ENCODE measurements at places on chromosomes 5 and 9.

DNA sequence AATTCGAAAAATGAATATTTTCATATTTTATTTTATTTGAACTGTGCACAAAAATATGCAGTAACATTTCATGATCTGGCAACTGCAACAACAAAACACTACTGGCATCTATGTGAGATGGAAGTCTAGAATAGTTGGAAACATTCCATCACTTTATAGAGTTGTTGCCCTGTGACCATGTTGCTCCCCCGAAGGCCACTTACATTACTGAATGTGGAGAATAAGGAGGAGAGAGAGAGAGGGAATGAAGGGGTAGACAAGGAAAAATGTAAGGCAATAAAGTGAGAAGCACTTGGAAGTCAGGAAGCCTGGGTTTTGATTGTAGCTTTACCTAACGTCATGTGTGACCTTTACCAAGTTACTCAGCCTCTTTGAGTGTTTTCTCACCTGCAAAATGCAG, 437.2 kb upstream of the EDIL3 start:
- DNase-seq: no peak

DNA sequence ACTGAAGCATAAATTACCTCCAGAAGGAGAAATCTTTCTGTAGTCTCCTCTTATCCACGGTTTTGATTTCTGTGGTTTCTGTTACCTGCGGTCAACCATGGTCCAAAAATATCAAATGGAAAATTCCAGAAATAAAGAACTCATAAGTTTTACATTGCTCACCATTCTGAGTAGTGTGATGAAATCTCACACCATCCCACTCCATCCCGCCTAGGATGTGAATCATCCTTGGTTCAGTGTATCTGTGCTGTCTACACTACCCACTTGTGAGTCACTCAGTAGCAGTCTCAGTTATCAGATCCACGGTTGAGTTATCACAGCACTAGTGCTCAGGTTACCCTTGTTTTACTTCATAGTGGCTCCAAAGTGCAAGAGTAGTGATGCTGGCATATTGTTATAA, 371.2 kb downstream of the NFIB start:
- no peak for DNase-seq

DNA sequence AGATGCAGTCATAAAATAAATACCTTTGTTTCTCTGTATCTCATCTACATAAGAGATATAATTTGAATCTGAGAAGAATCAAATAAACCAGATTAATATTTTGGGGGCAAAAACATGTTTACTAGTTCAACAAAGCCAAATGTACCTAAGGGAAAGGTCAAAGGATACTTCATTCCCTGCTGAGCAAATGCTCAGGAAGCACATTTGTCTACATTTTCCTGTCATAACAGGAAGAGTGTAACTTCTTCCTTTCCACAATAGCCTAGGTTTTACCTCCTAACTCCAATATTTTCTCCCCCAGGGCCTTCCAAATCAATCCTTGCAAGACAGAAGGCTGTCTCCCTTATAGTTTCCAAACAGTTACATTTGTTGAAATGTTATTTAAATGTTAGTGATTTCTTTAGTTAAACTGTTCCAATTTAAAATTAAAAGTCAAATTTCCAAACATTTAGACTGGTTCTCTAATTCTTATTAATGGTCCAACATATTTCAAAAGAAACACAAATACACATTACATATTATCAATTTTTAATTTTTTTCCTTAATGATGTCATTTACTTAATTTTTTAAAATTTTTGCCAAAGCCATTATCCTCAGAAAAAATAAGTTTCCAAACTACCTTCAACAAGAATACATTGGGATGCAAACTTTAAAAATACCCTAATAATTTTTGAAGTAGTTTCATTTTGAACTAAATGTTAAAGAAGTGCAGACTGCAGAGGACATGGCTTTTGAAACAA, 67.8 kb downstream of the MEF2C start:
- no peak for DNase-seq

DNA sequence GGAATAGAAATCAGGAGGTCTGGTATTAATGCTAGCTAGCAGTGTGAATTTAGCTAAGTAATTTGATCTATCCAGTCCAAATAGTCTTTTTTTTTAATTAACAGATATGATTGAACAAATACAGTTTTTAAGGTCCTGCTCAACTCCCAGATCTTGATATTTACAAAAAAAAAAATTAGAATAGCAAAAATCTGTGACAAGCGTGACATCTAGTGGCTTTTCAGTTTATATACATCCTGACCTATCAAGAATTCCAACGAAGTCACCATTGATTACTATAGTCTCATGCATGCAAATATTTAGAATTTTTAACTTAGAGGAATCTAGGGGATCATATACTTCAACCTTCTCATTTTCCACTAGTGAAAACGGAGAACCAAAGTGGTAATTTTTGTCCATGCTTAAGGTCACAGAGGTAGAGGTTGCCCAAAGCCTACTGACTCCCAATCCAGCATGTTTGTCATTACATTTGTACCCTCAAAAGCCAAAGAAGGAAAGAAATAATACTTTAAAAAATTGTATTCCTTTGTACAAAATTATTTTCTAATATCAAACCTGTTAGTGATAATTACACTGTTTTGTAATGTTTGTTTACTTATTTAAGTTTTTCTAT, 17.6 kb upstream of the TARS1 start:
- DNase-seq: no peak

- no peak for DNase-seq
These were observed 142.1 kb upstream of the ADAMTSL1 start for GRCh38 chr9:18331808-18332209.

GRCh38 chr9:119974026-119974425, 604.8 kb upstream of the BRINP1 start:
- DNase-seq: no peak

DNA sequence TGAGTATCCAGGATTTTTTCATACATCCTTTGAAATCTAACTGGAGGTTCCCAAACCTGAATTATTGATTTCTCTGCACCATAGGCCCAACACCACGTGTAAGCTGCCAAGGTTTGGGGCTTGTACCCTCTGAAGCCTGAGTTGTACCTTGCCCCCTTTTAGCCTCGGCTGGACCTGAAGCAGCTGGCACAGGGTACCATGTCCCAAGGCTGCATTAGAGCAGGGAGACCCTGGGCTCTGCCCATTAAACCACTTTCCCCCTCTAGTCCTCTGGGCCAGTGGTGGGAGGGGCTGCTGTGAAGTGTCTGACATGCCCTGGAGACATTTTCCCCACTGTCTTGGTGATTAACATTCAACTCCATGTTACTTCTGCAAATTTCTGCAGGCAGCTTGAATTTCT, 532.9 kb upstream of the NUDT12 start:
- DNase-seq: no peak

- DNase-seq: no peak
These were observed 271.2 kb downstream of the SAXO1 start for GRCh38 chr9:18761742-18762300.

DNA sequence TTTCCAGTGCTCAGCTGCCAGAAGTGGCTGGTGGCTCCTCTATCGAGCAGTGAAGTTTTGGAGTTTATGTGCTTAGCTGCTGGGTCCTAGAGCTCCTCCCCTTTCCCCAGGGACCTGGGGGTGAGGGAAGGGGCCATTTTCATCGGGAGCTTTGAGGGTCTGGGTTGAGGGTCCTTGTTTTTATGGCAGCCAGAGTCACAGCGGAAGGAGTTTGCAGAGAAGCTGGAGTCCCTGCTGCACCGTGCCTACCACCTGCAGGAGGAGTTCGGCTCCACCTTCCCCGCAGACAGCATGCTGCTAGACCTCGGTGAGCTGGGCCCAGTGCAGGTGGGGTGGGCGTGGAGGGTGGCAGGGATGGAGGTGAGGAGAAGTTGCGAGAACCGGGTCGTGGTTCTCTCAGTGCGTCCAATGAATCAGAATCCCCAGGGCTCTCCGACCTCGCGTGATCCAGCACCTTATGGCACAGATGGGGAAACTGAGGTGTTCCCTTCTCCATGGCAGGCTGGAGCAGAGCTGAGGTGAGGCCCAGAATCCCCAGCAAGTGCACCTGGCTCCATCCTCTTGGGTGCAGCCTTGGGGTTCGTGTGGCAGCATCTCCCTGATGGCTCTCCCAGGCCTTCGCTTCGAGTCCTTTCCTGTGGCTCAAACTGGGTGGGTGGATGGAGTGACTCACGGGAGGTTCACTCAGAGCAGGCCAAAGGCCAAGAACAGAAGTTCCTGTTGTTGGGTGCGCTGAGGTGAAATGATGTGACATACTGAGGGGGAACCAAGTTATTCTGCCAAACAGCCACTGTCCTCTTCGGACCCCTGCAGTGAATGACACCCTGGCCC, 21.7 kb upstream of the DOLPP1 start:
- DNase-seq: no peak

GRCh38 chr5:59264639-59265245, 628.8 kb downstream of the PDE4D start:
- no peak for DNase-seq

- no peak for DNase-seq
These were observed 7.6 kb upstream of the CLPTM1L start for GRCh38 chr5:1352231-1353219.

DNA sequence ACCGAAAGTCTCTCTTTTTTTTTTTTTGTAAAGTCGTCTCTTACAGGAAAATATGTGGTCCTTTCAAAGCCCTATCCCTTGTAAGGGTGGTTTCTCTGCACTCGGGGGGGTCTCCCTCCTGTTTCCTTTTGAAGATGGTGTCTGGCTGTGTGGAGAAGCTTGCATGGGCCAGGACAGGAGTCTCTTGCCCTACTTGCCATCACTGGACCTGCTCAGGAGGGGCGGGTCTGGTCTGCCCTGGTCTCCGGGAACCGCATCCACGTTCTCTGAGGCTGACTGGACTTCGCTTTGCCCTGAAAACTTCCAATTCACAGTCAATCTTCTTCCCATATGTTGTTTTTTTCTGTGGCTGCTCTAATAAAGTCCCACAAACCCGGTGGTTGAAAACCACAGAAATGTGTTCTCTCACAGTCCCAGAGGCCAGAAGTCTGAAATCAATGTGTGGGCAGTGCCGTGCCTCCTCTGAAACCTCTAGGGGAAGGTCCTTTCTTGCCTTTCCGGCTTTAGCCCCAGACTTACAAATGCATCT, 92.9 kb upstream of the IER5L start:
- no peak for DNase-seq

GRCh38 chr9:5569409-5569808, 59.1 kb downstream of the PDCD1LG2 start:
- DNase-seq: no peak

- no peak for DNase-seq
These were observed 5.3 kb downstream of the SLC12A7 start for GRCh38 chr5:1106385-1107166.

GRCh38 chr9:206481-206880, 8.2 kb upstream of the DOCK8 start:
- no peak for DNase-seq
